Left renal pelvis (tissue), 4 donors: ENCODE measurements at places on chromosomes 6 and 20.

GRCh38 chr20:23127506-23128279 is 41.6 kb upstream of the CD93 start:
- no peak for DNase-seq

DNA sequence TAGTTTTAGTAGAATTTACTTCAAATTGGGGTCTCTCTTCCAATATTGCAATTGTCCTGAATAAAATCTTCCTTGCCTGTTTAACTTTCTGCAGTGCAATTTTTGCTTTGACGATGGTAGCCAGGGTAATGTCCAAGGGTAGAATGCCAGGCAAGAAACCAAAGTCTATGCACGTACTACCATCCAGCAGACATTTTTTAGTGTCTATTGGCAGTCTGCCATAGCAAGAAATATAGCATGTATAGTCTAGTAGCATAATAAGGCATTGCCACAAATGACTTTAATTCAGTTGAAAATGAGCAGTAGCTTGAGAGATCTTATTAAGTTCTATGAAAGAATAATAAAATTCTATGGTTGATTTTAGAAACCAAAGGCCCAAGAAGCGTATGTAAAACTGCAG is 62.3 kb upstream of the KCNQ5 start:
- DNase-seq: no peak

DNA sequence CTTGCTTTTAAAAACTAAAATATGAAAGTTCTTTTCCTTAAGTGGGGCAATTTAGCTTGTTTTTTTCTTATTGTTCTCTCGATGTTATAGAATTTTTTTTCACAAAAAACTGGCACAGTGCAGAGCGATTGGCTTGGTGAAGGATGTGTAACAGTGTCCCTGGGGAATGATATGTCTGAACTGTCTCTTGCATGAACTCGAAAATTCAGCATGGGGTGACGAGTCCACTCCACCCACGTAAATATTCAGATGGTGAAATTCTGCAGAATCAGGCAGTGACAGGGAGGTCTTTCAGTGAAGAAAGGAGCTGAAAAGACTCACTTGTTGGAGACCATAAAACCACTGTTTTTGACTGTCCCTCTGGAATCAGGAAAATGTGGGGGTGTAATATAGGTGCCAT is 505.3 kb downstream of the MMUT start:
- DNase-seq: no peak

DNA sequence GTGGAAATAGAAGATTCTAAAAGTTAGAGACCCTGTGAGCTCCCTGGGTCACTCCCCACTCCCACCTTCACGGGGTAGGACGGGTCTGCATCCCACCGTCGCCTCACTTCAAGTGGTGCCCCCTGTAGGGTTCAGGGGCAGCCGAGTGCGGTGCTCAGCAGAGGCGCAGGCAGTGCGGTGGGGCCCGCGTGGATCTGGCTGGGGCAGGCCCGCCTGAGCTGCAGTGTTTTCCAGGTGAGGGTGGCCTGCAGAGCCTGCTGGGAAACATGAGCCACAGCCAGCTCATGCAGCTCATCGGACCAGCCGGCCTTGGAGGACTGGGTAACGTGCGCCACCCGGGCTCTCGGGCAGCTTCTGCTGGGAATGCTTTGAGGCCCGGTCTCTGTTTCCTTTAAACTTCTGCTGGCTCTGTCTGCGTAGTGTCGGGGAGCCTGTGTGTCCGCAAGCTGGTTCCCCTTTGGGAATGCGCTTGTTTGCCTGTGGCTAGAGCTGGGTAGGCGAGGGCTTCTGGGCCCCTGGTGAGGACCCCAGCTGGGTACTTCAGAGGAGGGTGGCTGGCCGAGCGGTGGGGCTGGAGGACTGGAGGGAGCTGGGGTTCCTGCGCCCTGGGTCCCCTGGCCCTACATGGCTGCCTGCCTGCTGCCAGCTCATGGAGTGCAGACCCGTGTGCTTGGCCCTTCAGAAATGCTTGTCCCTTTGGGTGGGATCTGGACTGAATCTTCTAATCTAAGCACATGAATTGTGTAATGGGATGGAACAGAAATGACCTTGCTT is 3.8 kb downstream of the ADRM1 start:
- no peak for DNase-seq

- no peak for DNase-seq
Measured at GRCh38 chr6:37987018-37987417, 167.5 kb downstream of the ZFAND3 start.

DNA sequence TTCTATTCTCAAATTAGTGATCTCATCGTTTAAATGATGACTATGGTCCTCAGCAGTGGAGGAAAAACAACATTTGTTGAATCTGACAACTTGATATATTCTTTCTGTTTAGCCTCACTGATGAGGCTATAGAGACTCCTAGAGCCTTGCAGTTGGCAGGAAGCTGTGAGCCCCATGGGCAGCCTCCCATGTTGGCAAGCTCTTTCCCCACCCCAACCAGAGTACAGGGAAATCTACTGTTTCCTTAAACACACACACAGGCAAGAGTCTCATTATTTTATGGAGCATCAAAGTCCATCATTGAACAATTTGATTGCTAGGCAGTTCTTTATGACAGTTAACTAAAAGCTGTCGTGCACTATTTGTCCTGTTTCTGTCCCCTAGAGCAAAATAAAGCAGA is 498.2 kb upstream of the CITED2 start:
- DNase-seq: no peak
